ENCODE measurements at places on chromosomes 11 and 22.

- no peak for DNase-seq
These were observed 1.3 kb downstream of the TIGD3 start for GRCh38 chr11:65355776-65356393.

- DNase-seq, result no peak
These were observed 13.3 kb upstream of the CEP295 start for GRCh38 chr11:93648158-93648557.

DNA sequence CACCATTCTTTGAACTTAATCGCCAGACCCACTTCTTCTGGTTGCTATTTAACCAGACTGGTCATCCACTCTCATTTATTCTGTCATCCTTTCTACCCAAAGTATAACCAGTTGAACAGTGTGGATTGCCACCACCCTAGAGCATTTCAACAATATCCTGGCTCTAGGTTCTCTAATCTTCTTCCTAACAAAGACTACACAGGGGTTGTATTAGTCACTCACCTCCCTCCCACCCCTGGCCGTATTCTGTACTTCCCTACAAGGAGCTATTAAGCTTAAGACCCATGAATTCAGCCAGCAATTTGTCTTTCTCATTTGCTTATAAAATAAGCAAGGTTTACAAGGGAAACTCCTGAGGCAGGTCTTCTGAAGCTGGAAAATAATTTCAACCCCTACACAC is 46.9 kb upstream of the CEP126 start:
- DNase-seq, result no peak

- DNase-seq, result no peak
These were observed 30.5 kb upstream of the CYP2D6 start for GRCh38 chr22:42160830-42161696.

DNA sequence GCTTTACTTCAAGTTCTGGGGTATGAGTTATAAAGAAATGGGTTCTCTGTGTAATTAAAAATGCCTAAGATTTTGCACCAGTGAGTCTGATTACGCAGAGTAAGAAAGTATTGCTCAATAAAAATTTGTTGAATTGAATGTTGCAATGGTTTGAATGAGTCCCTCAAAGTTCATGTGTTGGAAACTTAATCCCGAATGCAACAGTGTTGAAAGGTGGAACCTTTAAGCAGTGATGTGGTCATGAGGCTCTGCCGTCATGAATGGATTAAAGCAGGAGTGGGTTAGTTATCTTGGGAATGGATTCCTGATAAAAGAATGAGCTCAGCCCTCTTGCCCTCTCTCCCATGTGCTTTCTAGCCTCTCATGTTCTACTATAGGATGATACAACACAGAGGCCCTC is 52.6 kb upstream of the SESN3 start:
- DNase-seq, result no peak

GRCh38 chr11:125933030-125933813 is 12.6 kb upstream of the VSIG10L2 start:
- DNase-seq, result no peak

All from B cell (primary cell).